ENCODE measurements at places on chromosomes 1 and 21.

GRCh38 chr1:179318491-179318890 lies 24.9 kb downstream of the SOAT1 start:
- no peak for DNase-seq

DNA sequence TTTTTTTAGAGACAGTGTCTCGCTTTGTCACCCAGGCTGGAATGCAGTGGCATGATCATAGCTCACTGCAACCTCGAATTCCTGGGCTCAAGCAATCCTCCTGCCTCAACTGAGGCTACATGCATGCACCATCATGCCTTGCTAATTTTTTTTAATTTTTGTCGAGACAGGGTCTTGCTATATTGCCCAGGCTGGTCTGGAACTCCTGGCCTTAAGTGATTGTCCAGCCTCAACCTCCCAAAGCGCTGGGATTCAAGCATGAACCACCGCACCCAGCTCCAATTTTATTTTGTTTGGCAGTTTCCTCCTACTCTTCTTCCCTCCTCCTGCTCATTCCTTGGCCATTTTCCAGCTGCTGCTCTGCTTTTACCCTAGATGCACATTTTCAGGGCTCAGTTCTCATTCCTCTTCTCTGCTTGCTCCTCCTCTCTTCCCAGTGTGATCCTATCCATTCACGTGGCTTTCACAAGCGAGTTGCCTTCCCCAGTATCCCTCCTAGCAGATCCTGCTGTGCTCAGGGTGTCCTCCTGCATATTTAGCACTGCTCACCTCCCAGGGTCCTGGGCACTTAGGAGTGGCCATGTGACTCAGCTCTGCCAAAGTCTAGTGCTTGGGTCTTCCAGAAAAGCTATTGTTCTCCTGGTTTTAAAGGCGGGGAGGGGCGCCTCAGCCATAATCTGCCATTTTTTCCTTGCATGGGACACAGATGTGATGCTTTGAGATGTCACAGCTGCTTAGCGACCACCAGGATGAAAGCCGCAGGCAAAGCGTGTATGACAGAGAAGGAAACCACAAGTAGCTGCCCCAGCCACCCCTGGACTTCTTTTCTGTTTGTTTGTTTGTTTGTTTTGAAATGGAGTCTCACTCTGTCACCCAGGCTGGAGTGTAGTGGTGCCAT lies 33.7 kb downstream of the PSEN2 start:
- DNase-seq, result no peak

- no peak for DNase-seq
Observed at GRCh38 chr21:41861255-41861654, 17.9 kb downstream of the PRDM15 start.

DNA sequence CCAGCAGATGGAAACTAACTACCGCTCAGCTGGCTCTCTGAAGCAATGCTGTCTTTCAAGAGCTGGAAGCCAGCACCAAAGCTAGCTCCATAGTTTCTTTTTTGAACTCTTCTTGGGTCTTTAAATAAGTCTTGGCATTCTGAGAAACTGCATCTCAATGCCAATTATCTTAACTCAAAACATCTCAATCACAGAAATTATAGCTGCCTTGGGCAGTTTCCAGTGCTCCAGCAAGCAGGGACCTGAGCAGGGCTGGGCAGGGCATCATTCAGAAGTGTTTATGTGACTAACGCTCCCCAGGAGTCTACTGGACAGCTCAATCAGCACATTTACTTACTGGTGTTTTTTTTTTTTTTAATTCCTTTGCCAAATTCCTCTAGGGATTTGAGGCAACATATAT lies 18.3 kb upstream of the PADI4 start:
- DNase-seq, result no peak

DNA sequence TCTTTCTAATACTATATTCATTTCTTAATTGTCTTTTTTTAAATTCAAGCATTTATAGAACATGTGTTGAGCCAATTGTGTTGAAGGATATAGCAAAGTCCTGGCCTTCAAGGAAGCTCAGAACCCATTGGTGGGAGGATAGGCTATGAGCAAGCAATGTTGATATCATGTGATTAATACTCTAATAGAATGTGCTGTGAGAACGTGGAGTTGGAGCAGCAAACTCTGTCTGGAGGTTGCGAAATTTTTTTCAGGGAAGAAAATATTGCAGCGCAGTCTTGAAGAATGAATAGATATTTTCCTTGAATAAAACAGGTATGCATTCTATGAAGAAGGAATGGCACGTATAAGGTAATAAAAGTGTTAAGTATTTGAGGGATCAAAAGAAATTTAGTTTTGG lies 229.2 kb upstream of the KCNK2 start:
- DNase-seq, result no peak

- DNase-seq, result no peak
Observed at GRCh38 chr1:168396940-168397684, 116.4 kb downstream of the TBX19 start.
